ENCODE measurements at places on chromosomes 13 and 19.

GRCh38 chr13:85709072-85709471, 90.1 kb downstream of the SLITRK6 start:
- no peak for DNase-seq

DNA sequence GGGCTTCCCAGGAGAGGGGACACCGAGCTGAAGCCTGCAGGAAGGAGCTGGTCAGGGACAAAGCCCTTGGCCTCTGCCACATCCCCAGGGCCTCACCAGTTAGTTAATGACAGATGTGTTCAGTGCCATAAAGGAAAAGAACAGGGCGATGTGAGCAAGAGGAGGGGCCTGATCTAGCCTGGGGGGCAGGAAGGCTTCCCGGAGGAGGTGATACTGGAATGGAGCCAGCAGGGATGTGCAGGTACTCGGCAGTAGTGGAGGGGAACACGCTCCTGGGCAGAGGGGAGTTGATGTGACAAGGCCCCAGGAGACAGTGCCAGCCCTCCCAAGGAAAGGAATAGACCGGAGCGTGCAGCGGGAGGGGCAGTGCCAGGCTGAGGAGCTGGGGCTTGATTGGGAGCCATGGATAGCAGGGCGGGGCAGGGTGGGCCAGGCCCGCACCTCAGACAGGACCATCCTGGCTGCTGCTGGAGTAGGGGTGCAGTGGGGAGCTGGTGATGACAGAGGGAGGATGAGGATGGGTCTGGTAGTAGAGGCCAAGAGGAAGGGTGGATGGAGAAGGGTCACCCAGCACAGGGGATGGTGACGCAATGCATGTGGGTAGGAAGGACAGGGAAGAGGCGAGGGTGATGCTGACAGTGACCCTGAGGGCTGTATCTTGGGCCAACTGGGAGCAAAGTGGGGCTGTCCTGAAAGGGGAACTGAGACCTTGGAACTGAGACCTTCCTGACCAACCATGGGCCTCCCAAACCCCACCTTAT, 4.1 kb downstream of the C19orf33 start:
- DNase-seq, result no peak

DNA sequence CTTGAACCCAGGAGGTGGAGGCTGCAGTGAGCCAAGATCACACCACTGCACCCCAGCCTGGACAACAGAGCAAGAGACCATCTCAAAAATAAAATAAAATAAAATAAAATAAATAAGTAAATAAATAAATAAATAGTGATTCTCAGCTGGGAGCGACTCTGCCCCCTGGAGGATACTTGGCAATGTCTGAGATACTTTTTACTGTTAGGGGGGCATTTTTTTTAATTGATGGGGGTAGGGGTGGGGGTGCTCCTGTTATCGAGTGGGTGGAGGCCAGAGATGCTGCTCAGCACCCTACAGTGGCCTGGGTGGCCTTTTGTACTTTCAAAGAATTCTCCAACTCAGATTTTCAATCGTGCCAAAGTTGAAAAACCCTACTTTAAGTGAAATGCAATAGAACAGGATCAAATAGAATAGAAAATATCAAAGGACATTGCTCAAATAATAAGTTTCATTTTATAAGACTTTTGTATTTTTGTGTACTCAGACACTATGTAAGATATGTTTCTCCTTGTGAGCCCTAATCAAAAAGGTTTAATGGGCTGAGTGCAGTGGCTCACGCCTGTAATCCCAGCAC, 7.1 kb upstream of the CLPP start:
- no peak for DNase-seq

- DNase-seq, result no peak
These were observed 7.0 kb upstream of the MYDGF start for GRCh38 chr19:4676955-4677731.

GRCh38 chr13:92589955-92590354, 636.7 kb upstream of the GPC6 start:
- DNase-seq, result no peak

GRCh38 chr13:49580980-49581680, 4.2 kb downstream of the RCBTB1 start:
- DNase-seq, result no peak

GRCh38 chr19:22622901-22623840, 11.0 kb upstream of the ZNF492 start:
- DNase-seq, result no peak

All from GF-D8 (cell line).